Activated T-cell treated with anti-CD3 and anti-CD28 coated beads for 48 hours (primary cell): ENCODE measurements at places on chromosomes 3 and 15.

DNA sequence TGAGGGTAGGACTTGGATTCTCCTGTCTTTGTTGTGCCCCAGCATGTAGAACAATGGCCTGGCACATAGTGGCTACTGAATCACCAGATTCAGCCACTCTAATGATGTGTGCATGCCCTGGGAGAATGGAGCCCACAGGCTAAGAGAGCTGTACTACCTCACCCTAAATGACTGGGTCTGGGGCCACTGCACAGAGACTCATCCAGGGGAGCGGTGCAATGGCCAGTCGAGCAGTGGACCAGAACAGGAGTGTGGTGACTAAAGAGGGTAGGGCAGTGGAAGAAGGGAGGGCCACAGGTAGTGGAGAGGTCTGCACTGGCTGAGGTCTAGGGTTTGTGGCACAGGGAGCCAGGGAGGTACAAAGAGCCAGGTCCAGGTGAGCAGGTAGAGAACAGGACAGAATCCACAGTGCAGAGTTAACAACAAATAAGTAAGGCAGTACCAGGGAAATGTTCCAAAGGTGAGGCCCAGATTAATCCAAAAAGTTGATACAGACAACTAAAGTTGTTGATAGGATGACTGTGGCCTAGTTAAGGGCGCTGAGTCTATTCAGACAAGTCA is 142.7 kb upstream of the ATP11B start:
- no peak for DNase-seq

- no peak for DNase-seq
These were observed 453.3 kb downstream of the ROBO1 start for GRCh38 chr3:79314544-79314943.

GRCh38 chr3:43659250-43659880 is 31.4 kb upstream of the ABHD5 start:
- DNase-seq, result no peak

DNA sequence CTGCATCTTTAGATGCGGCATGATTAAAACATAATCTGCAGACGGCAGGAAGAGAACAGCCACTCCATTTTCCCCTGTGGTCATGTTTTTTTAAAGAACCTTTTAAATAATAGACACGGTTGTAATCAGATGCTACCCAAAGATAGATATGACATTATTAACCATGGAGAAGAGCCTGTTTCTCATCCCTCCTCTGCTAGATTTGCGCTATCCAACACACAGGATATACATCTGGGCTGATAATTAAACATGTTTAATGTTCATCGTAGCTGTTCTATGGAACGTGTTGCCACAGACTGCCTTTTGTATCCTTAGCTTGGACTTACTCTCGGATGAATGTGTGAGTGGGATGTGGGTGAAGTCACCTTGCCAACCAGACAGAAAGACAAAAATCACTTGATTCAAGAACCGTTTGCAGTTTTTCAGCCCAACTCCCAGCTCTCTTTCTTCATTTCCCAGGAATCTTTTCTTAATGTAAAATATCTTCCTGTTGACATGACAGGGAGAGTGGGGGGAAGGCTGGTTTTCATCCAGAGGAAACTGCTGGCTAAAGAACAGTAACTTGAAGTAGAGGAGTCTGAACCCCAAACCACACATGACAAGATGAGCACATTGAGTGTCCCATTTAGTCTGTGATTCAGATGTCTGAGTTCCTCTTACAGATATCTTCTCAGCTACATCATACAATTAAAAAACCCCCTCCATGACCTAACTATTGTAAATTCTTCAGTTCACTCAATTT is 118.6 kb upstream of the PRICKLE2 start:
- DNase-seq, result no peak

- no peak for DNase-seq
These were observed 3.2 kb upstream of the TBC1D23 start for GRCh38 chr3:100257586-100257985.

- DNase-seq, result no peak
These were observed 3.5 kb downstream of the HDC start for GRCh38 chr15:50261981-50262380.
